Small intestine (tissue), 16 donors: ENCODE measurements at places on chromosomes 3 and 15.

GRCh38 chr15:41829959-41830646, 2.2 kb downstream of the JMJD7 start:
- DNase-seq, result no peak

GRCh38 chr3:41975416-41976103, 13.7 kb upstream of the ULK4 start:
- DNase-seq, result no peak

DNA sequence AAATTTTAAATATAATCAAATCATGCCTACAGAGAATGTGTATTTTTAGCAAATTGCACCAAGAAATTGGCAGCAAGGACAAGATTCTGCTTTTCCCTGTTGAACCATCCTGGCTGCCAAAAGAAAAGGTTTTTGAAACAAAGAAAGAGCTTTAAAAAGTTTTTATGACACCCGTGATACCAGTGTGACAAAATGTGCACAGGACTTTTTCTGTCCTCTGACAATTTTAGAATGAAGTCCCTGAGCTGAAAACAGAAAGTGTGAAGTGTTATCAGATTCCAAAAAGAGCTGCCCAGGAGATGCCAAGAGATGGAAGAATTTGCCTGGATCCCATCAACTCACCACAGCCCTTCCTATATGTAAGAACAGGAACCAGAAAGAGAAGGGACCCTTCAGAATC, 33.2 kb upstream of the TMC3 start:
- DNase-seq, result no peak

DNA sequence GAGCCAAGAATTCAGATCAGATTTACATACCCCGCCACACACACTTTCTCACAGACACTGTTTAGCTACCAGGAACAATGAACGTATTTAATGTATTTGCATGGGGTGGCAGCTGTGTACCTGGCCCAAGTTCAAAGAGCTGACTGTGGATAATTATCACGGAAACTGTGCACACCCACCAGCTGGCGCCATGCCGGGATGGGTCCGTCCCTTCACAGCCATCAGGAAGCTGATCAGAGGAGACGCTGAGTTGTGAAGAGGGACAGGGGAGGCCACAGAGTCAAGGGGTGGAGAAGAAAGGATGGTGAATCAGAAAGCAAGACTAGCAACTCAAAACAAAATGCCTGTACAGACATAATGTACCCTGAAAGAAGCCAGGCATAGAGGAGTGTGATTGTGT, 13.1 kb upstream of the PLA2G4D start:
- peak; percentile 94 for DNase-seq

- DNase-seq, result no peak
Observed at GRCh38 chr3:116630494-116630893, 79.1 kb upstream of the TUSC7 start.

GRCh38 chr15:39629371-39629770, 48.5 kb downstream of the THBS1 start:
- peak; percentile 53 for DNase-seq

- DNase-seq, result peak; percentile 60
Observed at GRCh38 chr3:24237971-24238706, 256.5 kb downstream of the THRB start.

DNA sequence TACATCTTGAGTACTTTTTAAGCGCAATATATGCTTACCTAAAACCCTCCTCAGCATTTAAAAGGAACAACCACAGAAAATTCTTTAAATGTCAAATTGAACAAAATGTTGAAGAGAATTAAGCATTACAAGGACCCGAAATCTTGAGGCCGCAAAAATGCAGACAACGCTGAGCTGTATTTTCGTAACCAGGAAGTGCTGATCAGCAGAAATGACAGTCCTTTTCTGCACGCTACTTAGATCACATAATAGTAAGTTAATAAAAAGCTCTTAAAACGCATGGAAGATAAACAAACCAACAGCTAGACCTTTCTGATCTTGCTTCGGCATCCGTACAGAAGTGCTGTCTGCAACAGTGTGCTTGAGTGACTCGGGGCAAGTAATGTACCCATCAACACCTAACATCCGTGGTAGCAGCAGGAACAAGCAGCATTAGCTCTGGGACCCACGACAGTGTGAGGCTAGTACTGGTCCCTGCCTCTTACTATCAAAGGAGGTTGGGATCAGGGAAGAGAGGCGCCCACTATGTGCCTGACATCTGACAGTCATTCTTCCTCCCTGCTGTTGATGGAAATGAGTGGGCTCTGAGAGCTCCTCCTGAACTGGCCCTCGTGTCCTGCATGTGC, 1.8 kb upstream of the SSUH2 start:
- DNase-seq, result no peak

DNA sequence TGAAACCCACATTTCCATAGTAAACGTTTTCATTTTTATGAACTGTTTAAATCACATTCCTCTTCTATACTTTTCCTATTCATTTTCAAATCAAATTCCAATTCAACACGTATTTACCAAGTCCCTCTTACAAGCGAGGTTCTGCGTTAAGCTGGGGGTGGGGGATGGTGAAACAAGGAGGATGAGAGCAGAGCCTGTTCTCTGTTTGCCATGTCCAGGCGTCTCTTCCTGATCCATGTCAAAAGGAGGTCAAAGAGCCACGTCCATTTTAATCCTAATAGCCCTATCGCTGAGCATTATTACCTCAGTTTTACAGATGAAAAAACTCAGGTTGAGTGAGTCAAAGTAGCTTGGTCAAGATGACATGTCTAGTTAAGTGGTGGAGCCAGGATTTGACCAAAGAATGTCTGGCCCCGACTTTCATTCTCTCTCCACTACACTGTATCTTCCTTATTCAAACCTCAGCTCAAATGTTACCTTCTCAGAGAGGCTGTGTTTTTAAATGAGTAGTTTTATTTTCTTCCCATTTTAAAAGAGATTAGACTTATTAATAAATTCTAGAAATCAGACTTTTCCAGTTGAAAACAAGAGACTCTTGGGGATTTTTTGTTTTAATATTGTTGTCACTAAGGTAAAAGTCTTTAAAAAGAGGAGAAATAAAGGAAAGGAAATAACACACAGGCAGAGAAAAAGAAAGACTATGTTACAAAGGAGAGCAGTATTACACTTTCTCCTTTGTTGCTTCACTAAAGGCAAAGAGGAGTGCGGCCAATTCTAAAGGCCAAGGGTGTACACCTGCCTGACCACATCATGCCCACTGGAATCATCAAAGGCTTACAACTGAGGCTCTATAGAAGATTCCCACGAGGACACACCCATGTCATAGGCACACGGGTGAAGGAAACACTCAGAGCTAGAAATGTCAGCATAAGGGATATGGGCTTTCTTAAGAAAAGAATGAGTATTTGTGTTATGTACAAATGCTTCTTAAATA, 42.4 kb downstream of the MYO5A start:
- no peak for DNase-seq

- no peak for DNase-seq
Observed at GRCh38 chr3:144332868-144333267, 361.2 kb downstream of the DIPK2A start.

- DNase-seq, result no peak
Observed at GRCh38 chr3:141625506-141625905, 112.6 kb upstream of the RNF7 start.
